NCI-H69 (cell line): ENCODE measurements at places on chromosomes 3 and 15.

- no peak for DNase-seq
These were observed 26.1 kb downstream of the ZXDC start for GRCh38 chr3:126449621-126450051.

- DNase-seq: peak; percentile 73
These were observed 2.2 kb downstream of the GPR149 start for GRCh38 chr3:154427685-154428285.

GRCh38 chr3:141231952-141232823 lies 563 bp downstream of the PXYLP1 start:
- DNase-seq: peak; percentile 64

GRCh38 chr15:75347222-75348033 lies 589 bp downstream of the NEIL1 start:
- DNase-seq: peak; percentile 40

DNA sequence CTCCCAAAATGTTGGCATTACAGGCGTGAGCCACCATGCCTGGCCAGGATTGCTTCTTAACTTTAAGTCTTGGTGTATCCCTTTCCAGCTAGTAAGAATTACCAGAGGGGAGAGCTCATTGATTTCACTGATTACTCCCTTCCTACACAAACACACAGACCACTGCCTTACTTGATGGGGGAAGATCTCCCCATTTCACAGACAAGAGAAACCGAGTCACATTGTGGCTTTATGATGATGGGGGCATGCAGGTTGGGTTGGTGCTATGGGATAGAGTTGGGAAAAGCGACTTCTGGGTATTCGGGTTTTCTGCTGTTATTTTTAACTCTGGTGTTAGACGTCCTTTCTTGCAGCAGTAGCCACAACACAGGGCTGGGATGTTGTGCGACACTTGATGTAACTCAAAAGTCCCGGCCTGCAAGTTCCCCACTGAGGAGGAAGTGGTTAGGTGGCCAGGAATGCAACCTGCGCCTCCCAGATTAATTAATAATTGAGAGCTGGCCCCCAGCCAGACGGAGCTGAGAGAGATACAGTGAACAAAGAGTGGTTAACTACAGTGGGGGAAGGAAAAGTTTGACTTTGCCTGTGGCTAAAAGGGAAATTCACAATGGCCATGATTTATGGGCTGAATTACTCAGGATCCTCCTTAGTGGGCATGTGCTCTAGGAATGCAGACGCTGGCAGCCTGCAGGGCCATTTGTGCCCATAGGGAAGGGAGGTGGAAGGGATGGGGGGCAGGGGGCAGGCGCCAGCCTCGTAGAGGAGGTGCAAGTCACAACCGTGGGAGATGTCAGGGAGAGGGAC lies 63.6 kb downstream of the SMAD6 start:
- peak; percentile 92 for DNase-seq
